Activated CD4-positive, alpha-beta T cell treated with anti-CD3 and anti-CD28 coated beads, Interleukin-10, Interleukin-2, amounts not matched to agents 100 ng/mL and 50 ng/mL, durations not matched to agents 16 hours and 8 hours (primary cell): ENCODE measurements at places on chromosomes 2 and 18.

DNA sequence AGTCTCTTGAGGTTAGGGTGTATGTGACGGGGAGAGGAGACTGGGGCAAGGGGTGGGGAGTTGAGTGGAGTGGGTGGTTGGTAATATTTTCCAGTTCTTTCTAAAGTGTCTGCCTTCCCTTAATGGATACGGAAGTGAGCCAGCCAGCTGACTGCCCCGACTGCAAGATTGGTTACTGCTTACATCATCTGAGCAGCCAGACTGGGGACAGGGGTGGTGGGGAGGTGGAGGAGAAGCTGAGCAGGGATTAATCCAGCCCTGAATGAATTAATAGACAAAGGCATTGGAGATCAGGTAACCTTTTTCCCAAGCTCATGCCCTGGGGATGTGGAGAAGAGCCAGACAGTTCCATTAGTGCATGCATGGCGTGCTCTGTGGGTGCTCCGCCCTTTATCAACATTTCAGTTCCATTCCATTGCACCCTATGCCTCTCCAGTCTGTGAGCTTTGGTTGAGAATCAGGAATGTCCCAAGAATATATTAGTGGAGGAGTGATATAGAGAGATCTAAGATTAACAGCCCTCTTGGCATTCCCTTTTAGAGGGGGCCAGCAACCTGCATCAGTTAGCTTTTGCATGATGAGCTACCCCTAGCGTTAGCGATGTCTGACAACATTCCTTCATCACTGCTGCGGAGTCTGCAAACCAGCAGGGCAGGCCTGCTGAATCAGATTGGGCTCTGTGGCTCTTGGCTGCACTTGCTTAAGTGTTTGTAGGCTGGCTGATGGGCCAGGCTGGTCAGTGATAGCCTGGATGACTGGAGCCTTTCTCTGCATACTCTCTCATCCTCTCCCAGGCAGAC, 67.4 kb downstream of the TNP1 start:
- no peak for DNase-seq

DNA sequence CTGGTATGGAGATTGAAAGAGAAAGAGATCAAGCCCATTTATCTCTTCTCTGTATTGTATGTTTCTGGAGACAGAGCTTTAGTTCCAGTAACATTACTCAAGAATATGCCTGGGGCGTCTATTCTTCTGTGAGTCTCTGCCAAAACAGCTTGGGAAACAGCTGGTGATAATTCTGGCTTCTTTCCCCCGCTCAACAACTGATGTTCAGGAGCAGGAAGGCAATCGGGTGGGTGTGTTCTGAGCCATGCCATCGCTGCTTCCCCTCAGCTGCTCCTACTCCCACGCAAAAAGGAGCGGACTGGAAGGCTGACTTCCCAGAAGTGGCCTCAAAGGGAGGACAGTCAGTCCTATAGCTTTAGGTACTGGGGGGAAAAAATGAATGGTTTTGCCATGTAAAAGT, 695.1 kb downstream of the PLCL1 start:
- DNase-seq: no peak

- no peak for DNase-seq
Observed at GRCh38 chr2:61690078-61690596, 152.0 kb upstream of the XPO1 start.

DNA sequence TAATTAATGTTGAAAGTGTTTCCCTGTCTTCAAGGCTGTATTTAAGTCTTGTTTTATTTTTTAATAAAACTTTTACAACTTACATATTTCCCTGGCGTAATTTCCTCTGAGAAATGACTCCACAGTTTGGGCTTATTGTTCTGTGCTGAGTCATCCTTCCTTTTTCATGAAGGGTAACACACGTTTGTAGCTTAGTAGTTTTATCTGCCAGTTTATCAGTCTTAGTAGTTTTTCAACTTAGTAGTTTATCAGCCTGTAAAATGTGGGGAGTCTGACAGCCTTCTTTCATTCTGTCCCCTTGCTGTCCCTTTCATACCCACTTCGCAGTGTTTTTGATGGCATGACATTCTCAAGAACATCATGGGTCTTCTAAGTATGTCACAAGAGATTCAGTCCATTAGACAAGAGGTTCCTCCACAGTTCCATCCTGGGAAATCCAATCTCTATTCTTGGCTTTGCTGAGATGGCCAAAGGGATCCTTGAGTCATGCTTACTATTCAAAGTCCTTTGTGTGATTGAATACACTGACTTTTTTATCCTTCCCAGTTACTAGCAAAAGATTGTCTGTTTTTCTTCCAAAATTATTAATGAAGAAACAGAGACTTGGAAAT, 60.0 kb upstream of the SGPP2 start:
- peak; percentile 6 for DNase-seq

DNA sequence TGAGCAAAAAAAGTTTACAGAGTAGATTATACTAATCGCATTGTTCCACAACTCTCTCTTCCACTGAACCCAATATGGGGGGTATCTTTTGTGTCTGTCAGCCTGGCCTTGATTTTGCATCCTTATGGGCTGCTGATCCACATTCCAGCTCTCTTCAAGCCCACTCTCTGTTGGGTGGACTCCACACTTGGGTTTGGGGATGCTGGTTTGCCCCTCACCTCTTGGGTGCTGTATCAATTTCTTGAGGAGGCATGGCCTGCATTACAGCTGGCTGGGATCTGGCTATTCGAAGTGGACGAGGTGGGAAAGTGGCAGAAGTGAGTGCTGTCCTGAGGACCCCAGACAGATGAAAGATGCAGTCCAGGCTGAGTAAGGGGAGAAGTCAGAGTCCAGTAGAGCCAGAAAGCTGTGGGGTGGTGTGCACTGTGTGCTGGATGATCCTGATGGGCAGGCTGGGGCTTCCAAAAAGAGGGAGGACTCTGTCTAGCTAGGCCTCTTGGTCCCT, 141.4 kb downstream of the CAPN13 start:
- DNase-seq: no peak

DNA sequence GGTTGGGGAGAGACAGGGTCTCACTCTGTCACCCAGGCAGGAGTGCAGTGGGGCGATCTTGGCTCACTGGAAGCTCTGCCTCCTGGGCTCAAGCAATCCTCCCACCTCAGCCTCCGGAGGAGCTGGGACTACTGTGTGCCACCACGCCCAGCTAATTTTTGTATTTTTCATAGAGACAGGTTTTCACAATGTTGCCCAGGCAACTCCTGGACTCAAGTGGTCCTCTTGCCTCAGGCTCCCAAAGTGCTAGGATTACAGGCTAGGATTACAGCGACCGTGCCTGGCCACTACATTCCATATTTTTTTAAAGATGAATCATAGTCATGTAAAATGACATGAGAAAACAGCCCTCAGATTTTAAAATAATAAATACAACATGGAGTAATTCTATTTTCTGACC, 32.3 kb downstream of the CWC22 start:
- no peak for DNase-seq

- no peak for DNase-seq
Observed at GRCh38 chr2:216621292-216621691, 11.9 kb upstream of the IGFBP2 start.

- DNase-seq: no peak
Observed at GRCh38 chr2:134842930-134843490, 4.6 kb downstream of the ACMSD start.

DNA sequence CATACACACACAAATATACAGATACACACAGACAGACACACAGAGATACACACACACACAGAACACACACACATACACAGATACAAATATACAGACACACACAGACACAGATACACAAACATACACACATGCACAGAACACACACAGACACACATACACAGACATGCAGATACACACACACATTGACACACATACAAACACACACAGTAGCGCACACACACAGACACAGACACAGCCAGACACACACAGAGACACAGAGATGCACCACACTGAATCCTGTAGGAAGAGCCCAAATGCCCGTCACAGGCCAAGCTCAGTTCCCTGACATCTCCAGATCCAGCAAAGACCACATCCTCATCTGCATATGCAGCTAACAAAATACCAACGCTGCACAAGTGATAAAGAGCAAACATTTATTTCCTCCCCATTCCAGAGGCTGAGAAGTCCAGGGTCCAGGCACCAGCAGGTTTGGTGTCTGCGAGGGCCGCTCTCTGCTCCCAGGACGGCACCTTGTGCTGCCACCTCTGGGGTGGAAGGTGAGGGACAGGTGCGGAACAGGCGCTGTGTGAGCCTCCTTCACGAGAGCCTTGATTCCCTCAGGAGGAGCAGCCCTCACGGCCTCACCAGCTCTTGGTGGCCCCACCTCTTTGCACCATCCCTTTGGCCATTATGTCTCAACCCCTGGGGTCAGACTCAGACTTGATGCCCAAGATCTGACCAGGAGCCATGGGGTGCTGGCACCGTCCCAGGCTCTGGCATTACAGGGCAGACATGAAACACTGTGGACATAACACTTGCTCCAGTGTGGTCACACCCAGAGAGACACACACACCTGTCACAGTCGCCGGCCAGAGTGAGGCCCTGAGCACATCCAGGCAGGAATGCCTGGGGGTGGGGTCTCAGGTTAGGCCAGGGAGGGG, 108.7 kb downstream of the NDUFA10 start:
- no peak for DNase-seq

- no peak for DNase-seq
Observed at GRCh38 chr18:40109252-40110049, 1845.6 kb upstream of the PIK3C3 start.

DNA sequence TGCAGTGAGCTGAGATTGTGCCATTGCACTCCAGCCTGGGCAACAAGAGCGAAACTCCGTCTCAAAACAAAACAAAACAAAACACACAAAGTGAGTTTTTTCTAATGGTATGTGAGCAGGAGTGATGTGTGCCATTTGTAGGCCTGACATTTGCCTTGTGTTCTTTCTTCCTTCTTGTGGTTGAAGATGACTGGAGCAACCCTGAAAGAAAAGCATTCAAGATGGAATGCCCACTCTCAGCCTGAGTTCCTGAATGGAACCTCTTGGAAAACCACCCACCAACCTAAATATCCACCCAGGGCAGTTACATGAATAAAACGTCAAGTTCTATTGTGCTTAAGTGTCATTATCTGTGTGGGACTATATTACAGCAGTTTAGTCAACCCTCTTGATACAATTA, 26.5 kb downstream of the PGAP1 start:
- DNase-seq: no peak

DNA sequence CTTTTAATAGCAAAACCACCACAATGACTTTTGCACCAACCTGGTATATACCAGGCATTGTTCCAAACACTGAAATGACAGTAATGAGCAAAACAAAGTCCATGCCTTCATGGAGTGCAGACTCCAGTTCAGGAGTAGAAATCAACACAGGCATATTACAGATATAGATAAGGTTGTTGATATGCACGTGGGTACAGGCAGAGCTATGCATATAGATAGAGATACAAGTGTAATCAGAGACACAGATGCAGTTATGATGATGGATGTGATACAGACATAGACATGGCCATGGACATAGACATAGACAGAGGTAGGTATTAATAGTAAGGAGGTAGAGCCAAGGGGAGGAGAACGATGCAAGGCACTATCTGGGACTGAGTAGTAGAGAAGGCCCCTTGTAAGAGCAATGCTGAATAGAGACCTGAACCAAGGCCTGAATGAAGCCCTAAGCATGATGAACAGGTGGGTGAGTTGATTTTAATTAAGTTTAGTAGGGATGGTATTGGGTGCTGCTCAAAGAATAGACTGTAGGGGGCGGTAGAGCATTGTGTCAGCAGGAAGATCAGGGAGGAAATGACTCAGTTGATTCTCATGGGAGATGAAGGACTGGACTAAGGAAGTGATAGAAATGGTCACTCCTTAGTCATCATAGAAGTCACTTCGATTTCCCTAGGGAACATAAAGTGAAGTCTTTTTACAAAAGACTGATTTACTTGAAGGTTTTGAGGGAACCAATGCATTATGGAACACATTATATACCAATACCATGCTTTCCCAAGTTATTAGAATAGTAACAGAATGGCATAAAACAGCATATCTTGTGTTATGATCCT, 39.4 kb downstream of the CMPK2 start:
- peak; percentile 79 for DNase-seq

DNA sequence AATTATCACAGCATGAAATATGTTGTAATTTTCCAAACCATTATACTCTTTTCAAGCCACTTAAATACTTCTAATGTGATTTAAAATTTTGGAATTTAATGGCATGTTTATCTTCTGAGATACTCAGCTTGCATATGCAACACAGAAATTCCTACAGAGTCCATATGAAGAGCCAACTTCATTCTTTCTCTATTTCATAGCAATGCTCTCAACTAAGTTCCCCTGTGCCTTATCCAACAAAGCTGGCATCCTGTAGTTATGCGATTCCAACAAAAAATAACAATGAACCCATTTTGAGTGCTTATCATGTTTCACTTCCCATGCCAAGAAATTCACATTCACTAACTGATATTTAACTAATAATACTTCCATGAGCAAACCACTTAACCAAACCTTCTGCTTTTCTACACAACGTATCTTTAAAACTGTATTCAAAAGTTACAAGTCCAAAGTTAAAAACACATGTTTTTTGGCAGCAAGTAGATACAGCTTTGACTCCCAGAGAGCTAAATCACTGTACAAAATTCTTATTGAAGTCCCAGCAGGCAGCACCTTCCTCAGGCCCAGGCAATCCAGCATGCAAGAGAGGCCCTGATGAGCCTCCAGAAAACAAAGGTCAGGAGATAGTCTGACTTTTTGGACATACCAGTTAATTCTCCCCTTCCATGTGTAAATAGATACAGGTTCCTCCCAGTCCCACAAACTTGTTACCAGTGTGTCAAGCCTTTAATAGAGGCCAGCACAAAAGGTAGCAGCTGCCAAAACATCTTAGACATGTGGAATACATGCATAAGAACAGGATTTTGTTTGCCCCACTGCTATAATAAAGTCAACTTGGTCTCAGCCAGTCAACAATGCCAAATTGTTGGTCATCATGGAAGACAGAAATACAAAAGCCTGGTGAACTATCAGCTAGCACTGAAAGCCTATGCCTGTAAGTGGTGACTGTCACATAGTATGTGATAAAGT, 113.1 kb upstream of the WDR75 start:
- no peak for DNase-seq

DNA sequence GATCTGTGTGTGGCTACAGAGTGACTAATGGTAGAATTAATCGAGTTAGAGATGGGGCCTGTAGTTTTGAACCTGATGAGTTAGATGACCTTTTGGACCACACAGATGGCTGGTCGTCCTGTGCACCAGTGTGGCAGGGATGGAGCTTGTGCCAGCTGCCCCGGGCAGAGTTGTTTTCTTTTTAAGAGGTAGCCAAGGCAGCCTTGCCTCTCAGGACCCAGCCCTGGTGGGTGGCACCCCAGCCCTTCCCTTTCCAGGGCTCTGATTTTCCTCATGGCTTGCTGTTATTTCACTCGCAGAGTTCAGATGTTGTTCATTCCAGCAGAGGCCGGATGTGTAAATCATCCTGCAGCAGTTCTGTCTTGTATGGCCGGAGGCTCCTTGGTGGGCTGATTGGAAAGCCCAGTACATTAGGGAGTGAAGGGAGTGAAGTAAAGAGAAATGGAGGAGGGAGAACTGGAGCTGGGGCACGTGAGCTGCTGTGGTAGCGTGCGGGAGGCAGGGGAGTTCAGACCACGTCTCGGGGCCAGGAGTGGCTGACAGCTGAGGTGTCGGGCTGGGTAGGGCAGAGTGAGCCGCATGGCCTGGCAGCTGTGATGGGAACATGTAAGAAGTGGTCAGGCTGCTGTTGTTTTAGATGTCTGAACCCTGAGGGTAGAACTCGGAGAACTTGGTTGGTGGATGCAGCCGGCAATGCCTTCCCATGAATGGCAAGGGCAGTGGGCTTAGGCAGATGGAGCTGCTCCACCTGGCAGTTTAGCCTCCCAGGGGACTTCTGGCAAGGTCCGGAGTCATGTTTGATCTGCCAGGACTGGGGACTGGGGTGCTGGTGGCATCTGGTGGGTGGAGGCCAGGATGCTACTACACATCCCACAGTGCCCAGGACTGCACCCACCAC, 28.8 kb downstream of the ASAP2 start:
- DNase-seq: no peak

- peak; percentile 60 for DNase-seq
Observed at GRCh38 chr2:69715964-69716363, 26.0 kb upstream of the ANXA4 start.
